Fibroblast of lung (primary cell): ENCODE measurements at places on chromosomes 7 and 10. TPM values are rescaled to one million over a fixed set of nuclear protein-coding genes. Genes with fewer than 3 reads are reported as not detected.
A peak's percentile ranks its signal among the peaks of the same experiment; 100 is the strongest.

GRCh38 chr7:11153694-11154093, 180.0 kb downstream of the PHF14 start:
- no peak for DNase-seq

DNA sequence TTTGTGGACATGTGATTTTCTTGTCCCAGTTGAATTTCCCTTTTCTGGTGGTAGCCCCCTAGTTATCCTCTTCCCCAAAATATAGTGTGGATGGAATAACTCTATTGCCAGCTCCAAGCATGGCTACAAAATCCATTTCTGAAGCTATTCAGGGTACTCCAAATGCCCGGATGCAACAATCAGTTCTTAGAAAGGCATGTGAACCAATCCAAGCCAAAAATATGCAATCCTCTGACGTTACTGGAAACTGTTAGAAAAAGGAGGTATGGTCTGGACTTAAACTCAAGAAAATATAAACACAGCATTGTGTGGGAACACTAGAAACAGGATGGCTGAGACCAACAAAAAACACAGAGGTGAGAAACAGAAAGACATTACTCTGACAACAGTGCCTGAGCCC, 347.0 kb downstream of the GPAM start:
- peak; percentile 64 for DNase-seq

Gene NKX6-2
- total RNA-seq = not detected in 2 replicates

Gene LIMK1
- total RNA-seq = 14.9 and 22.5 TPM in 2 replicates

DNA sequence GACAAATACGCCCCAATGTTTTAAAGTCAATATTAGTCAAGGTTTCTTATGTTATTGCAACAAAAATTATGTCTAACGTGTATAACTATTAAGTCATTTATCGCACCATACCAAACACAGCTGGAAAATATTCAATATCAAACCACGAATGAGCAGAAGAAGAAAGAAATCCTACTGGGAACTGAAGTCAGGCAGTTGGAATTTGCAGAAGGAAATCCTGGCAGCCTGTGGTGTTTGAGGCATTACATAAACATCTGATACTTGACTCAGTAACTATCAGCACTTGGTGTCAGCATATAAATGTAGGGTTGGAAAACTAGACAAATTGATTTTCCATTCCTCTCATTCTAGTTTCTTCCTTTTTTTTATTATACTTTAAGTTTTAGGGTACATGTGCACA, 83.4 kb upstream of the NUPR2 start:
- DNase-seq = no peak

- DNase-seq = no peak
Observed at GRCh38 chr7:41501466-41501865, 201.4 kb downstream of the INHBA start.

- no peak for DNase-seq
Observed at GRCh38 chr7:4218481-4218880, 463.6 kb upstream of the FOXK1 start.
